ENCODE measurements at places on chromosomes 12 and 14. TPM values are rescaled to one million over a fixed set of nuclear protein-coding genes. Genes with fewer than 3 reads are reported as not detected.

The DTX1 gene
- total RNA-seq = not detected

The SIX1 gene
- total RNA-seq = 8.6 TPM

The MUCL1 gene
- not detected for total RNA-seq

The NPFF gene
- not detected for total RNA-seq

The NXPH4 gene
- 0.56 TPM for total RNA-seq

The ESPL1 gene
- total RNA-seq = 5.6 TPM

The NEUROD4 gene
- not detected for total RNA-seq

The SLC5A8 gene
- total RNA-seq = not detected

The SERPINA10 gene
- not detected for total RNA-seq

The AICDA gene
- total RNA-seq = not detected

The CHGA gene
- not detected for total RNA-seq

The CCDC175 gene
- total RNA-seq = not detected

The MIPOL1 gene
- total RNA-seq = 5.9 TPM

The CCDC197 gene
- total RNA-seq = not detected

The C12orf56 gene
- total RNA-seq = not detected

The GNG2 gene
- total RNA-seq = 18.6 TPM

The SERPINA4 gene
- not detected for total RNA-seq

The OTOGL gene
- total RNA-seq = 0.28 TPM

The CBLN3 gene
- total RNA-seq = 0.72 TPM

GRCh38 chr12:48615681-48616080 is 45.8 kb upstream of the LALBA start:
- no peak for DNase-seq

DNA sequence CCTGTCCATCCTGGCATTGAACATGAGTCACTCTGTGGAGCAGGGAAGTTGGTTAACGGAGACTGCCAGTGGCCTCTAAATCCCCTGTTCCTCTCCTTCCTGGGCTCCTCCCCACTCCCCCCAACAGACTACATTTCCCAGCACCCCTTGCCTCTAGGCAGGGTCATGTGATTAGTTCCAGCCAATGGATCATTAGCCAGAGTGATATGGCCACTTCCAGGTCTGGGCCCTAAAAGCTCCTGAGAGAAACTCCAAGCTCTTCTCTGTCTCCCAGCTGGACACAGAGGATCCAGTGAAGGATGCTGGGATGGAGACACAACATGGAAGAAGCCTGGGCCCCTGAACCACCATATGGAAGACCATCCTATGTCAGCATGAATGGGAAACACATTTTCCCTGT is 54.4 kb upstream of the RFLNA start:
- DNase-seq = no peak

DNA sequence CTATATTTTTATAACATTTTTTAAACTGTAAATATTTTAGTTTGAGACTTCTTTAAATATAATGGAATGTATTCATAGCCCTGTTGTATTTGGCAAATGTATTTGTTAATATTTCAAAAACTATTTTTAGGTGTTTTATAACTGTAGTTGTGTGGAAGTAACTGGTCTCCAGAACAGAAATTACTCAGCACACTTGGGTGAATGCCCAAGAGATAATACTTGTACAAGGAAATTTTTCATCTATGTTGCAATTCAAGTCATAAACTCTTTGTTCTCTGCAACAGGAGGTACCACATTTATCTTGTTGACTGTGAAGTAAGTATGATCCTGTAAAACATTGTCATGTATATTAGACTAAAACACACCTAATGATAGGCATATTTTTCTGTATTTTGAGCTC is 72.8 kb downstream of the SLCO1B3 start:
- no peak for DNase-seq

GRCh38 chr12:114670291-114670980 is 13.5 kb downstream of the TBX3 start:
- DNase-seq = no peak

DNA sequence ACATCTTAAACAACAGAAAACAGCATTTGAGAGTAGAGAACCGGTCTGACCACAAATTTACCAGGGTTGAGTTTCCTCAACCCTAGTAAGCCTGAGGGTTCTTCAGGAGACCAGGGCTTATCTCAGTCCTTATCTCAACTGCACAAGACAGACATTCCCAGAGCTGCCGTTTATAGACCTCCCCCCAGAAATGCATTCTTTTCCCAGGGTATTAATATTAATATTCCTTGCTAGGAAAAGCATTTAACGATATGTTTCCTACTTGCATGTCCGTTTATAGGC is 12.3 kb downstream of the TMEM117 start:
- no peak for DNase-seq

DNA sequence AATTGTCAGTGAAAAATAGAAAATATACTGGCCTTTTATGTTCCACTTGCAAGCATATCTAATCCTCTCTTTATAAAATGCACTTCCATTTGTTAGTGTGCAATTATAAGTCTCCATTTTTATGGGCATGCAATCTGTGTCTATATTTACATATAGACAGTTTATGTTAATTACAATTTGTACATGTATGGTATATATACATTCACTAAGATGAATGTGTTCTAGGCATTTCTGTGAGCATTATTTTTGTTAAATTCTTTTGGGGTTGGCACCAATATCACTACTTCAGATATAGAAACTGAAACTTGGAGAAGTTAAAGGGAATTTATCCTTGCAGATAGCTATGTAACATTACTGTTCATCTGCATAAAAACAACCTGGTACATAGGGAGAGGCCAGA is 470.8 kb upstream of the LMO3 start:
- no peak for DNase-seq

DNA sequence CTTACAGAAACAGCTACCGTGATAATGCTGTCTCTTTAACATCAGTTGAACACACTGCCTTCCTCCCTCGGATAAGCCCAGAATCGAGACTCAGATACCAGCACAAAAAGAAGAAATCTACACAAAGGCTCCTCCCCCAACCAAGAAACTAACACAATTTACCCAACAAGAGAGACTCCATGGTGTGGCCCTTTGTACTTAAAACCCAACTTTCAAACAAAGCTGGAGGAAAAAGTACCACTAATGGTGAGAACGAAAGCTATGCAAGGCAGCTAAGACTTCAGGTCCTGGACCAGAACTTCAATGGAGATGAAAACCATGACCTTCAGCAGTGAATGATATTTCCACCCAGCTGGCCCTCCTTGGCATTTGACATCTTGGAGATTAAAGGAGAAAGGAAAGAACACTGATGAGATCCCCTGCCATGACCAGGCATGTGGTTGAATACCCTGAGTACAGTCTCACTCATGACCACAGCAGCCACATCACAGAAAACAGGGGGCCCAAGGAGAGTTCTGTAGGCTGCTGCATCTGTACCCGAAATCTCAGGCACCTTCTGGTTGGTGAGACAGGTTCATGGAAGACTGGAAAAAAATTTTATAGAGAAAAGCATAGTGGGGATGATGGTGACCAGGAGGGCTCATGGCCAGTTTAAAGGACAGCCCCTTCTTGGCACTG is 36.7 kb downstream of the RBM19 start:
- no peak for DNase-seq

DNA sequence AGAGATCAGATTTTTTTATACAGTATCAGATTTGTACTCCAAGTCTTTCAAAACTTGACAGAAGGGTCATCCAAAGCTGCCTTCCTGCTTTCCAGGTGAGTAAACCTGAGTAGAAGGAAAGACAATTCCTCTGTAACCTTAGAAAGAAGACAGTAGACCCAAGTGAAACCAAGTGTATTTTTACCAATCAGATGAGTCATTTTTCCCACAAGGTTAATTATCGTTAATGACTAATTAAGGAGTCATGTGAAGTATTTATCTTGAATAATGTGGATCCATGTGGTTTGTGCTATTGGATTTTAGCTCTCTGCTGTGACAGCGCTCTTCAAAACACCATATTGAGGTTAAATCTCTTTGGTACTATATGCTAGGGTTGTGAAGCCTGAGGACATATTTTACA is 74.0 kb upstream of the PELI2 start:
- DNase-seq = no peak

GRCh38 chr14:71115306-71115705 is 208.0 kb downstream of the PCNX1 start:
- DNase-seq = no peak

DNA sequence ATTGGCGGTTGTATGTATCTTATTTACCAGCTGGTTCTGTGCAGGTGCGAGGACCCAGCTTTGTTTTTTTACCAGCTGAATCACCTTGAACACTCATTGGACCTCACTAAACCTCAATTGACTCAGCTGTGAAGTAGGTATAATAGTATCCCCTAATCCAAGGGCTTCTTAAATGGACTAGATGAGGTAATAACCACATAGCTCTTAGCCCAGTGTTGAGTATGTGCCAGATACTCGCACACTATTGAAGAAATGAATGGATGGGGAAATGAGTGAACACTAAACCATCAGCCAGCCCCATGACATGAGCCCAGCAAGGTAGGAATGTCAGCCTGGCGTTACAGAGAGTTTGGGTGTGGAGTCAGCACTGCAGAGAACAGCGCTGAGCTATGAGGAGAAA is 79.7 kb downstream of the RIMBP2 start:
- DNase-seq = no peak

GRCh38 chr14:88488897-88489296 is 65.9 kb downstream of the PTPN21 start:
- no peak for DNase-seq

DNA sequence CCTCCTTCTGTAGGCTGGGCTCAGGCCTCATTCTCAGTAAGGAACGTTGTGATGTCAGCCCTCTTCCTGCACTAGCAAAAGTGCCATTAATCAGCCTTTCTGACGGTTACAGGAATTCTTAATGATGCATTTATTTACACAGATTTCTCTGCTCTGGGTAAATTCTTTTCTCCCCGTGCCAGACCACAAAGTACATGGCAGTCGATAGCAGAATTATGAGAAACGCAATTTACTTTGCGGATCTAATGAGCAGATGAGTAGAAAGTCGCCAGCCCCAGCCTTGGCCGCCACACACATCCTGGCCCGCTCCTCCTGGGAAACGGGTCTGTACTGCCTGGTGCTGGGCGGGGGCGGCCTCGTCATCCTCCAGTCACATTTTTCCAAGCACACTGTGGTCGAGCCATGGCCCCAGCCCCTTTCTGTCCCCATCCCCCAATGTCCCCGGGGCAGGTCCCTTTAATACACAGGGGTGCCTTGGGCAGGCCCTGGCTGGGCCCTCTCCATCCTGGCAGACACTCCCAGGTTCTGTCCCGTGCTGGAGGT is 25.9 kb downstream of the NOC4L start:
- DNase-seq = peak; percentile 75

DNA sequence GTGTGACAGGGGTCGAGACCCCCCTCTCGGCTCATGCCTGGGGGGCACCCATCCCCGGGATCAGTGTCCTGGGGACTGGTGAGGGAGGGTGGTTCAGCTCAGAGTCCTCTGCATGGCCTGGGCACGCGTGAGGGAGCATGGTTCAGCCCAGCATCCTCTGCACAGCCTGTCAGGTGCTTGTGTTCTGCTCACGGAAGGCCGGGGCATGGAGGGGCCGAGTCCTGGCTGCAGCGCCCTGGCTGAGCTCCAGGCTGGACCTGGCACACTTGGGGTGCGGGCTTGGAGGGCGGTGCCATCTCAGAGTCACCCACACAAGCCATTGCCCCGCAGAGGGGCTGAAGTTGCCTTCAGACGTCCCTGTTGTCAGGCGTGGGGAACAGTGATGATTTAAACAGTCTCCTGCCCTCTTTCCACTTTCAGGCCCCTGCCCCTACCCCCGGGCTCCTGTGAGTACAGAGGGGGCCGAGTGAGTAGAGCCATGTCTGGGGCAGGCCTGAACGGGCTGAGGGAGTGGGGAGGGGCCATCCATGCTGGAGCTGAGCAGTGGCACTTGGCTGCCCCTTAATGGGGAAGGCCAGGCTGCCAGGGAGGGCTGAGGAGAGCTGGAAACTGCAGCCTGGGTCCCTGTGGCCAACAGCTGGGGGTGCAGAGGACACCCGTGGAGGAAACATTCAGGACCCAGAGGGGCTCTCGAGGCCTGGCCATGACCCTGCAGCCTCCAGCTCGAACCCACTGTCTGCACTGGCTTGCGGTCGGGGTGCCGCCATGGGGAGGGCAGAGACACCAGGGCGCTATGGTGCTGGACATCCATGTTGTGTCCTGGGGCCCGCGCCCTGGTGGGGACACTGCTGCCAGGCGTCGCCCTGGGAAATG is 22.5 kb downstream of the FBRSL1 start:
- no peak for DNase-seq

- DNase-seq = no peak
Observed at GRCh38 chr12:25940886-25941285, 17.6 kb upstream of the RASSF8 start.

DNA sequence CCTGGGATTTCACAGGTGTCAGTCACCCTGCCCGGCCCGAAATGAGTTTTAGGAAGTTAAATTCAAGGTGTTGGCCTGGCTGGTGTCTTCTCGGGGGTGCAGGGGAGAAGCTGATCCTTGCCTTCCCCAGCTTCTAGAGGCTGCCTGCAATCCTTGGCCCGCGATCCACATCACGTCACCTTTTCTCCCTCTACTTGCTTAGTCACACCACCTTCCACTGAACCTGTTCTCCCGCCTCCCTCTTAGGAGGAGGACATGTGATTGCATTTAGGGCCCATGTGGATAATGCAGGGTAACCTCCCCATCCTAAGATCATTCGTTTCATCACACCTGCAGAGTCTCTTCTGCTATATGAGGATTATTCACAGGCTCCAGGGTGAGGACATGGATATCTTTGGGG is 25.4 kb upstream of the ATXN2 start:
- DNase-seq = no peak

GRCh38 chr14:64569138-64569631 is 19.4 kb downstream of the PPP1R36 start:
- DNase-seq = peak; percentile 61

- DNase-seq = no peak
Observed at GRCh38 chr14:91417120-91417982, at the start of gene CCDC88C. TSS of gene CCDC88C (minus strand) at chr14:91417820. CDS start at chr14:91417690, 130 bp downstream.

- DNase-seq = no peak
Observed at GRCh38 chr12:10709808-10710207, 13.3 kb downstream of the YBX3 start.

DNA sequence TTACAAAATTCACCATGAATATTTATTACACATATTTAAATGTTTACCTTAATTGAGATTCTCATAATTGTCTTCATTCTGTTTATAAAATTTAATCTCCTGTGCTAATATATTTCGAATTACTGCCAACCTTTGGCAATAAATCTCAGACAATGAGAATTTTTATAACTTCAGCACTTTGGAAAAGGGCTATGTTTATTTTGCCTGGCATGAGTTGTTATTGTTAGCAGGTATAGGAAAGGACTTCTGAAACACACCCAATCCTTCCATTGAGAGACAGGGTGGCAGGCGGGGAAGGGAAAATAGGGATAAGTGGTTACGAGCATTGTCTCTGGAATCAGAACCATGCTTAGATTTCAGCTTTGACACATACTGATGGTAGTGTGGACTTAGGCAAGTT is 12.1 kb upstream of the MSRB3 start:
- DNase-seq = no peak

- DNase-seq = no peak
Observed at GRCh38 chr12:1655225-1655788, 26.3 kb downstream of the WNT5B start.

DNA sequence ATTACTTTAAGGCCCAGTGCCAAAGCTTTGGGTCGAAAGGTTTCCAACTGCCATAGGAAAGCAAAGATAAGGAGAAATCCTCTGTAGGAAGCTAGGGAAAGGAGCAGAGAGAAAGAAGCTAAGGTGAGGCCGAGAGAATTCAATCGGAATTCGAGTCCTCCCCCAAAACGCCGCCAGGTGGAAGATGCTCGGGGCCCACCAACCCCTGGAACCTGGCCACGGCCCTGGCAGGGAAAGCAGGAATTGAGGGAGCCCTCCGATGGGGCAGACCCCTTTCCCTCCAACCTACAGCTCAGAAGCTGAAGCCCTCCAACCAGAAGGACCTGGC is 498 bp downstream of the GMFB start:
- no peak for DNase-seq

- peak; percentile 83 for DNase-seq
Observed at GRCh38 chr12:64633940-64634337, 23.6 kb downstream of the RASSF3 start.

- no peak for DNase-seq
Observed at GRCh38 chr14:105581551-105582341, 55.4 kb downstream of the TMEM121 start.
